ENCODE measurements at places on chromosomes 5 and 9. TPM values are rescaled to one million over a fixed set of nuclear protein-coding genes. Genes with fewer than 3 reads are reported as not detected.
A peak's percentile ranks its signal among the peaks of the same experiment; 100 is the strongest.

GRCh38 chr5:121974261-121974660, 12.5 kb downstream of the SRFBP1 start:
- H3K27me3 ChIP-seq: no peaks in the 10 kb centered on the region
- H3K27ac ChIP-seq: no peak overlapping the region
- H3K36me3 ChIP-seq: no peaks in the 10 kb centered on the region
- DNase-seq: no peak
- H3K4me3 ChIP-seq: no peak overlapping the region
- H3K4me1 ChIP-seq: no peaks in the 10 kb centered on the region

CDX1 gene
- not detected for total RNA-seq

ADAMTS2 gene
- 13.6 TPM for total RNA-seq

DNA sequence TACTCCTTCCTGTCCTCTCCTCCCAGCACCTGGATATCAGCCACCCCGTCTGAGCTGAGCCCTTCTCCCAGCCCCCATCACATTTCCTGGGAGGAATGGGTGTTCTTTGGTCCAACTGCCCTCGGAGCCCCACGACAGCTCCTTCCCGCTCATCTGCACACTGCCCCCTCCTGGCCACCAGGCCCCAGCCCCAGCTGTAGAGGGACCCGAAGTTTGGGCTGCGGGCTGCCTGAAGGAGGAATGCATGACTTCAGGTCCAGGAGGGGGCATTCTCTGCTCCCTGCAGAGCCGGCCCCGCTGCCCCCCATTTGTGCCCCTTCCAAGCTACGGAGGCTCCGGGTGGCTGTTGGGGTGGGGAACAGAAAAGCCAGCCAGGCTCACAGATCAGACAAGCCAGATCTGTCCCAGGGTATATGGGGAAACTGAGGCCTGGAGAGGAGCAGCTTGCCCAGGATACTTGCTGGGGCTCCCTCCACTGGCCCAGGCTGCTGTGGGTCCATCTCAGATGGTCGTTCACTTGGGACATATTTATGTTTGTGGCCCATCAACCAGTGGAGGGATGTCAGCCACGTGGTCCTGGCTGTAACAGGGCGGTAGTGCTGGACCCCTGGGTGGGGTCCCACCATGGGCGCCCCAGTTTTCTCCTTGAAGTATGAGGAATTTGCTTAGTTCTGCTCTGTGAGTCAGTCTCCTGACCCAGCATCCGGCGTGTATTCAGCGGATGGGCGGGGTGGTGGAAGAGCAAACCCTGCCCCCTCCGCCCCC, 33.1 kb downstream of the DAB2IP start:
- DNase-seq: no peak
- no peak overlapping the region for H3K4me3 ChIP-seq
- no peaks in the 10 kb centered on the region for H3K27me3 ChIP-seq
- H3K27ac ChIP-seq: peak overlapping the region; percentile 2
- peaks cover 26% of the 10 kb centered on the region for H3K4me1 ChIP-seq

DNA sequence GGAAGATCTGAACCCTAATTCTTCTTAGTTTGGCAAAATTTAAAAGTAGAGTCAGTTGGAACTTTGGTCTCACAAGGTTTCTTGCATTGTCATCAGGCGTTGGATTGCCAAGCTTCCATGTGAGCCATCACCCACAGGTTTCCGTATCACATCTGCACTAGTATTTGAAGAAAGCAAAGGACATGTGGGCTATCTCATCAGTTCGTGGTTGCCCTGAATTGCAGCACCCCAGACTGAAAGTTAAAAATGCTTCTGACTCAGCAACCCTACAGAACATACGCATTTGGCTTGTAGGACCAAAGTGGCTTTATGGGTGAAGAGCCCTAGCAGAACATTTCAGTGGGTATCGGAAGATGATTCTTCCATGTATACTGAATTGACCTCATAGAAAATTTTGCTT, 358.0 kb downstream of the ENC1 start:
- no peak for DNase-seq
- H3K4me3 ChIP-seq: no peak overlapping the region
- H3K27me3 ChIP-seq: no peaks in the 10 kb centered on the region
- no peaks in the 10 kb centered on the region for H3K4me1 ChIP-seq
- no peak overlapping the region for H3K27ac ChIP-seq

SLC12A7 gene
- 28.5 TPM for total RNA-seq

All from right atrium auricular region (tissue), 2 donors.